ENCODE measurements at places on chromosomes 11 and 22.

GRCh38 chr11:118984825-118985224, 13.1 kb upstream of the CENATAC start:
- DNase-seq: no peak

- DNase-seq: no peak
These were observed 50.3 kb upstream of the FIBIN start for GRCh38 chr11:26943636-26944035.

GRCh38 chr11:4480577-4481239, 1.7 kb upstream of the OR52K1 start:
- no peak for DNase-seq

- DNase-seq: no peak
These were observed 254.4 kb downstream of the TTC28 start for GRCh38 chr22:28425211-28425610.

DNA sequence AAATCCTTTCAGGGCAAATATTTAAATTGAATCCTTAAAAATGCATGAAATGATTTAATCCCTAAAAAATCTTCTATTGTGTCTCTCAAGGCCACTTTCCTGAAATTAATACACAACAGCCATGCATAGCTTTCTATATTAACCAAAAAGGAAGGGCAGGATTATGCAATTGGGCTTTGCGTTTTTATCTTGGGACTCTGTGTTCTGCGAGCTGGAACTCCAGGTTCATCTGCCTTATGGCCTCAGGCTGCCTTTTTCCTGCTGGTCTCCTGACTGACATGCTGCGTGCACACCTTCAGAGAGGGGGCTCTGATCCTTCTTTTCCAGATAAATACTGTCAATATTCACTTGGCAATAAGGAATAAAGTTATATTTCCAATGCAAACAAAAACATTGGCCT, 141.7 kb upstream of the GRIA4 start:
- DNase-seq: no peak

GRCh38 chr11:83115551-83115950, 41.4 kb upstream of the PCF11 start:
- DNase-seq: no peak

DNA sequence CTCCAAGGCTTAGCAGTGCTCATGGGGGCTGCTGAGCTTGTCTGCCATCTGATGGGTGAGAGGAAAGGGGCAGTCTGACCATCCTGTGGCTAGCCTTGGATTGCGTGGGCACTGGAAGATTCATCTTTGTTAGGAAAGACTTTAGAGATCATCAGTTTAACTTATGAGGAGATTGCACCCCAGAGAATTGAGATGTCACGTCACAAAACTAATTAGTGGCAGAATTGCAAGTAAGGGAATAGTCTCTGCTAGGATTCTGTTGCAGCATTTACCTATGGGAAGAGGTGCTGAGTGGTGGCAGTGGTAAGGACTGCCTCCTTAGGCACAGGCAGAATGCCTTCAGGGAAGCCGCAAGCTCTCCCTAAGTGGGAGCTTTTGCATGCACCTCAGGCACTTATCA, 42.8 kb upstream of the HSPA8 start:
- DNase-seq: no peak

- no peak for DNase-seq
These were observed 177.2 kb upstream of the MTMR2 start for GRCh38 chr11:96101146-96101545.

DNA sequence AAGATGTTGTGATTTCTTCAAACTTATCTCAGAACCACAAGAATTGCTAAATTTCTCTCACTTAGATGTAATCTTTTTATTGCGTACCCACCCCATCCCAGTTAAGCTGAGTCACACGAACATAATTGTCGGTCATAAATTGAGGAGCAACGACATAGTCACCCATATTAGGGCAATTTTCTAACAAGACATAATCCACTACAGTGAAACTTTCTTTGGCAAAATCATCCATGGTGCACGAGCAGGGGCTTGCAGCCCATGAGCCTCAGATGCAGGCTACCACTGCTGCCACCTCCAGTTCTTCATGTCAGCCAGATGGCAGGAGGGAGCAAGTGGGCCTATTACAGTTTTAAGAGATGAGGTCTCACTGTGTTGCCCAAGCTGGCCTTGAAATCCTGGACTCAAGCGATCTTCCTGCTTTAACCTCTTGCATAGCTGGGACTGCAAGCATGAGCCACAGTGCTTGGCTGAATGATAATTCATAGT, 70.3 kb upstream of the GRK2 start:
- DNase-seq: no peak

DNA sequence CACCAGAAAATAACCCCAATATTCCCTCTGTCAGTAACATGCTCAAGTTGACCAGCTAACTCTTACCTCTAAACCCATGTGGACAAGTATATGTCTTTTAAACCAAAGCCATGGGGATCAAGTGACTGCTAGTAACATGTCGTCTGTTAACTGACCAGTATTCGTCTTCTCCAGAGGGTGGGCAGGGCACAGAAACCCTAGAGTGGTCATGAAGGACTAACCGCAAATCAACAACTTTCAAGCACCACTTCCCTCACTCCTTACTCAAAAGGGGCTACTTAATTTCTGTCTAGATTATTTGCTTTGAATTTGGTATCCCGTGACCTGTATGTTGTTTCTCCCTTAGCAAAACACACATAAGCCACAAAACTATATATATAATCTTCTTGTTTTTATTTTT, 293.2 kb downstream of the SWAP70 start:
- DNase-seq: no peak

DNA sequence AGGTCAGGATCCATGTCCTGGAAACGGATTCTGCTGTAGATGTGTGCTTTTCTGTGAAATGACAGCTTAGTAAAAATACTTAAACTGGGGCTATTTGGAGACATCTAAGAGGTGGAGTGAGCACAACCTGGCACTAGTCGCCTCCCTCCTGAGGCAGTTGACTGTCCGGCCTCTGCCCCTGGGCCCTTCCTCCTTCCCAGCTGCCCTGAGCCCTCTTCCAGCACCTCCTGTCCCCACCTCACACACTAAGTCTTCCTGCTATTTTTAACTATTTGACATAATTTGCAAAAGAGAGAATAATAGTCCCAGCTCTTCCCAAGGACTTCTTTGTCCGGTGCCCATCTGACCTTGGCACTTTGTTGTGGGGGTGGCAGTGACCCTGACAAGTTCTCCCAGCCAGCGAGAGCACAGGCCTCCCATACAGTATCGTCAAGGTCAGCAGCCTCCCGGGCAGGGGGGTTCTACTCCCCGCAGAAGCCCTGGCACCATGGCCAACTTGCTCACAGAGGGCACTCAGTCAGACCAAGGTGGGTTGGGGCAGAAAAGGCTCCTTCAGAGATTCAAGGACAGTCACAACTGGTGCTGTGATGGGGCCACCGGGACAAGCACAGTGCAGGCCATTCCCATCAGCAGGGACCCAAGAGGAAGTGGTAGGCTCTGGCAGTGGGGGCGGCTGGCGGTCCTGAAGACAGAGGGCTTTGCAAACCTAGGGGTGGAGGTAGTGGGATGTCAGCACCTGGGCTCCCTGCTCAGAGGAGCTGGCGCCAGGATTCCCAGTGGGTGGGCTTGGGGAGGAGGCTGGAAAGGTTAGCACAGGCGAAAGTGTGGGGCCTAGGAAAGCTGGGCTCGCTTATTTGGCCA, 5.5 kb upstream of the NEAT1 start:
- no peak for DNase-seq

DNA sequence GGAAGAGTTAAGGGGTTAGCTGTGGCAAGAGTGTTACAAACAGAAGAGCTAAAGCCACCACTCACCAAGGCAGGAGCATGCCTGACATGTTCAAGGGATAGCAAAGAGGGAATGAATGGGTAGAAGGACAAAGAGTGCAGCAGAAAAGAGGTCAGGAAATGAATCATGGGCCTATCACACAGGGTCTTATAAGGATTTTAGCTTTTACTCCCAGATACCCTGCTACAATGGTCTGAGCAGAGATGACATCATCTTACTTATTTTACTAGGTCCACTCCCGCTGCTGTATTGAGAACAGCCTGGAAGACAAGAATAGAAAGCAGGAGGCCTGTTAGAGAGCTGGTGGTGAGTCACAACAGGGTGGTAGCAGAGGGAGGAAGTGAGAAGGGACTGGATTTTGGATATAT, 9.8 kb downstream of the TRAF6 start:
- no peak for DNase-seq

- DNase-seq: no peak
These were observed 19.6 kb downstream of the THAP12 start for GRCh38 chr11:76361374-76361773.

DNA sequence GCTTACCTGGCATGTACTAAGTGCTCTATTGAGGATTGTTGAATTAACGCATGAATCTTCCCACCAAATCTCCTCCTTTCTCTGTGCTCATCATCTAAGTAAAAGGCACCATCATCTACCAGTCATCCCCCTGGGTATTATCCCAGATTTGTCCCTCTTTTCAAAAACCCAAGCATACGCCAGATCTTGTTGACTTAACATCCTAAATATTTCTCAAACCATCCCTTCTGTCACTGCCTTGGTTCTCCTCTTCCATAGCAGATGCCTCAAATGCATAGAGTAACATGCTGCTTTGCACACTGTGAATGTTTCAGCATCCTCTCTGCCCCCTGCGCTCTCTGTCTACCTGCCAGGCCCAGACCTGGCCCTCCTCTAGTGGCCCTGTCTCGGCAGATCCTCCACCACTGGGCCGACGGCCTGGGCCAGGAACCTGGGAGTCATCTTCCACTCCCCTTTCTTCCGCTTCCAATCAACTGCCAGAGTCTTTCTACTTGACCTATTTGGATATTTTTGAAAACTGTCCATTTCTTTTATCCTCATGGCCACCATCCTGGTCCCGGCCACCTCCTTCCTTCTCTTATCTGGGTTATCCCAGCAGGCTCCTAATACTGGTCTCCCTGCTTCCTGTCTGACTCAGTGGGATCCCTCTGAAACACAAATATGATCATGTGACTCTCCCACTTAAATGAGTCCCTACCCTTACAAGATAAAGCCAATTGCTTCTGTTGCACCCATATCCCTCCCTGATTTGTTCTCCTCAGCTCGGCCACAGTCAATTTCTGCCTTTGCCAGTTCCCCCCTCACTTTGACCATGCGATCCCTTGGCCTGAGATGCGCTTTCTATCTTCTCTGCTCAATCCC, 3.4 kb upstream of the TAB1 start:
- no peak for DNase-seq

- no peak for DNase-seq
These were observed 50.7 kb upstream of the TTC12 start for GRCh38 chr11:113263458-113264259.

DNA sequence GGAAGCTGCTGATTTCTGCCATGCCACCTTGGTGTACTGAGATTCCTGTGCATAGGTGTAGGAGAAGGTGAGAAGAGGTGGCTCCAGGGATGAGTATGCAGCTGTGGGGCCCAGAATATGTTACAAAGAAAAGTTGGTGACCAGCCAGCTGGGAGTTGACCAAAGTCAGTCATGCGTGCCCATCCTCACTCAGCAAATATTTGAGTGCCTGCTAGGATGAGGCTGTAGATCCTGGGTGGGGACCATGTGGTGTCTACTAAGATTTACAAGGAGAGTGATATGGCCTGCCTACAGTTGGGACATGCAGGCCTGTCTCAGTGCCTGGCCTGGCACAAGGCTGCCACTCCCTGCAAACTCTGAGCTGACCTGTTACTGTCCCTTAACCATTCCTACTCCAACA, 19.4 kb downstream of the RNF185 start:
- no peak for DNase-seq

- DNase-seq: peak; percentile 60
These were observed 101.1 kb upstream of the PITPNB start for GRCh38 chr22:28019881-28020861.

DNA sequence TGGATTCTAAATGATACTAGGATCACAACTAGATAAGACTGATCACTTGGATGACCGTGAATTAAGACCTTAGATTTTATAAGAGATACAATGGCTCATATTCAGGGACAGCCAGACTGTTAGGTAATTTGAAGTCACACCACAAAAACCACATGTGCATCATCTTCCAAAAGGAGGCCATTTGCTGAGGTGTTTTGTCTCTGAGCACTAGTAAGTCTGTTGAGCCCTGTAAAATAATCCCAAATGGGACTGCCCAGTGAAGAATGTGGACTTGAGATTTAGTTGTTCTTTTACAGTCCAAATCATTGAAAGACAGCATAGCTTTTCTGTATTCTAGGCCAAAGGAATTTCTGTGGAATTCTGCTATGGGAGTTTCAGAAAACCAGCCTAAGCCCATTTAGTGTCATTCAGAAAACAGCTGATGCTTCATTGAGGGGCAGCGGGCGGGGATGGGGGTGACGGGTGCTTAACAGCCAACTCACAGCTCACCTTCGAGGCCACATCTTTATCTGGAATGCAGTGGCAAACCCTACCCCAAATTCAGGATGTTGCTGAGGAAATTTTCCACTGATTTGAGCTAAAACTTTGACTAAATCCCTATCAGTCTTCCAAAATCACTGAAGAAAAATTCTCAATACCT, 80.1 kb upstream of the BIRC3 start:
- no peak for DNase-seq

GRCh38 chr11:68929135-68929534, 25.4 kb downstream of the IGHMBP2 start:
- no peak for DNase-seq

- DNase-seq: no peak
These were observed 124.2 kb upstream of the TBCEL start for GRCh38 chr11:120899720-120900119.

GRCh38 chr11:133833898-133834681, 11.2 kb downstream of the SPATA19 start:
- DNase-seq: no peak

GRCh38 chr11:41926339-41926738, 466.9 kb upstream of the LRRC4C start:
- DNase-seq: no peak

- no peak for DNase-seq
These were observed 35.4 kb downstream of the C22orf42 start for GRCh38 chr22:32123657-32124056.

GRCh38 chr11:43830928-43831440, 49.6 kb upstream of the ALKBH3 start:
- DNase-seq: no peak

DNA sequence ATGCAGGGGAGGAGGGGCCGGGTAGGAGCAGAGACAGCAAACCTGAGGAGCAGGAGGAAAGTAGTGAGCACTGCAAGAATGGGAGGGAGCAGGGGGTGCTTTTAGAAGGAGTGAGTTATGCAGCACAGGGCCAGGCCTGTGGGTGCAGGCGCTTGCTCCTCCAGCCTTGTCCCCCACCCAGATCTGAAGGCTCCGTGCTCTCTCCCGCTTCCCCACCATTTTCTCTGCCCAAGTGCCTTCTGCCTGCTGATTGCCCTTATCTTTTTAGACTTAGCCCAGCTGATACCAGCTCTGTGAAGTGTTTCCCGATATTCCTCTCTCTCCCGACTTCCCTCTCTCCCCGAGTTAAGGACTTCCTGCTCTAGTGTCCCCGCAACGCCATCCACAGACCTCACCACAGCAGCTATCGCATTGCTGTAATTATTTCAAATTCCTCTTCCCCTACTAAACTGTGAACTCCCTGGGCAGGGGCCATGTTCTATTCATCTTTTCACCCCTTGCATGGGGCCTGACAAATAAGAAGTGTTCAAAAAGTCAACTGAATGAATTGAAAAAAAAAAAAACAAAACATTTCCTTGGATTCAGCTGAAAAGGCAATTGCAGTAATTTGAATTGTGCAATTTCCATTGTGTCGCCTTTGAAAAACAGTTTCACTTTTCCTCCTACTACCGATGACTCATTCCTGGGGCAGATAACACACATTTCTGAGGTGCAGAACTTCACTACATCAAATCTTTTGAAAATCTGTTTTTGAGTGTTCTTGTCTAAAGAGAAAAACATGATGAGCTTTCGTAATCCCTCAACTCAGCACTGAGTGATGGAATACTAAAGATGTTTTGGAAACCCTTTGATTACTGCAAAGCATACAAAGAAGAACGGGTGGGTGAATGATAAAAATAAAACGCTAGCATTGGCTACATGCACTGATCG, 69.7 kb upstream of the BMAL1 start:
- peak; percentile 4 for DNase-seq
